ENCODE measurements at places on chromosomes 16 and 17.

- DNase-seq: no peak
Observed at GRCh38 chr16:82265809-82266208, 95.8 kb upstream of the MPHOSPH6 start.

DNA sequence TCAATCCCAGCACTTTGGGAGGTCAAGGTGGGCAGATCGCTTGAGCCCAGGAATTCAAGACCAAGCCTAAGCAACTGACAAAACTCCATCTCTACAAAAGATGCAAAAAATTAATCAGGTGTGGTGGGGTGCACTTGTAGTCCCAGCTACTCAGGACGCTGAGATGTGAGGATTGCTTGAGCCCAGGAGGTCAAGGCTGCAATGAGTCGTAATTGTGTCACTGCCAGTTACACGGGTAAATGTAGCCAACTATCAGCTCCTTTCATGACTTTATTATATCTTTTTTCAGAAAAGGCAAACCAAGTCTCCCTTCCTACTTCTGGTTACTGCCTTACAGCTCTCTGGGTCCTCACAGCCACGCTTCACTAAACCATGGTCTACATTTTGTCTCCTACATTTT lies 4.0 kb downstream of the SDF2 start:
- DNase-seq: no peak

DNA sequence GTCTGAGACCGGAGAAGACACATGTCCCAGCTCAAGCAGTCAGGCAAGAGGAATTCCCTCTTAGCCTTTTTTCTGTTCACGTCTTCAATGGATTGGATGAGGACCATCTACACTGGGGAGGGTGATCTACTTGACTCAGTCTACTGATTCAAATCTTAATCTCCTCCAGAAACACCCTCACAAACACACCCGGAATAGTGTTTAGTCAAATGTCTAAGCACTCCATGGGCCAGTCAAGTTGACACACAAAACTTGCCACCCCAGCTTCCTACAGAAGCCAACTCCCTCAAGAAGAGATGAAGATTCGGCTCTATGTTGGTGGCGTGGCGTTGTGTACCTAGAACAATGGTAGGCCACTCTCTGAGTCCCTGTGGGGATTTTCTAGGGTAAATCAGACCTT lies 22.5 kb upstream of the NKD1 start:
- DNase-seq: no peak

- DNase-seq: peak; percentile 77
Observed at GRCh38 chr16:29710227-29711219, 31.5 kb downstream of the QPRT start.

DNA sequence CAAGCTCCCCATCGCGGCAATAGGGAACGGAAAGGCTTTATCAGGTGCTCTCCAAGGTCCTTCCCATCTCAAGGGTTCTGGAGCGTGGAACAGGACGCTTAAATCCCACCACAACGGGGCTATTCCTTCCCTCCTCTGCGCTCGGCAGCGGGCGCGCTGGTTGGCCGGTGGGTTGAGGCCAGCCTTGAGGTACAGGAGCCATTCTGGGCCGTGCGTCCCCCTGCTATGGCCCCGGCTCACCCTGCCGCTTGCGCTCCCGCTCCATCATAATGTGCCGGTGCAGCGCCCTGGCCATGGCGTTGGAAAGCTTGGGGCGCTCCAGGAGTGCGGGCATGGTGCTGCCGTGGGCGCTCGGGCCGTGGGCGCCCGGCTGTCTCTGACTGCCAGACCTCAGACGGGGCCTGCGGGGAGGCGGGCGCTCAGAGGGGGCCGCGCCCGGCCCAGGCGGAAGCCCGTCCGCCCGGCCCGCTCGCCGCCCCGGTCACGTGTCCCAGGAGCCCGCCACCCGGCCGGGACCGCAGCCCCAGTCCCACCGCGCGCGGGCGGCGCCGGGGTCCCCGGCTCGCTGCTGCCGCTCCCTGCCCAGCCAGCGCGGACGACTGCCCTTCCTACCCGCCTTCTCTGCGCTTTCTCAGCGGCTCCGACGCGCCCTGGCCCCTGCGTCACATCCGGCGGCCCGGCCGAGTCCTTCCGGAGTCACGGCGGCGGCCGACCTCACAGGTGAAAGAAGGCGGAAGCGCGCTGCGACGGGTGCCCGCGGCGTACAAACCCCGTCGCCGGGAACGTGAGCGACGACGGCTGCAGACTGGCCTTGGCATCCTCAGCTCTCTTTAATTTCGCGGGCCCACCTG lies at the start of gene GPS2:
Gene GPS2 (minus strand): TSS at position 642 of the 851 bp plus-strand sequence. CDS start 308 bp downstream, at position 334.
- DNase-seq: peak; percentile 87

GRCh38 chr17:4623249-4623648 lies 18.2 kb downstream of the ALOX15 start:
- DNase-seq: no peak

- DNase-seq: peak; percentile 86
Observed at GRCh38 chr16:46929378-46930332, 43.8 kb downstream of the DNAJA2 start.

DNA sequence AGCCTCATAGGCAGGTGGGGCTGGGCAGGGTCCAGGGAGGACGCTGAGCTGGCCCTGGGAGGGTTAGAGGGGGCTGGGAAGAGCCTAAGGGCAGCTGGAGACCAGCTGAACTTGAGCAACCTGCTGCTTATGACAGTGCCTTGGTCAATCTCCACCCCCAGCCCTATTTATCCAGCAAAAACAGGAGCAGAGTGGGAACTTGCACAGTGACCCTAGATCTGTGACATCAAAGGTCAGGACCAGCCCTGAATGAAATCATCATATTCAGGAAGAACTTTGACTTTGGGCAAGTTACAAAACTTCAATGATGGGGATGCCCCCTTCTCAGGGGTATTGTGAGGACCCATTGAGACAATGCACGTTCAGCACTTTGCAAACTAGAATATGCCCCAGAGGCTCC lies 9.4 kb downstream of the CD300LF start:
- no peak for DNase-seq

GRCh38 chr16:73171380-73171779 lies 123.5 kb upstream of the ZFHX3 start:
- no peak for DNase-seq

DNA sequence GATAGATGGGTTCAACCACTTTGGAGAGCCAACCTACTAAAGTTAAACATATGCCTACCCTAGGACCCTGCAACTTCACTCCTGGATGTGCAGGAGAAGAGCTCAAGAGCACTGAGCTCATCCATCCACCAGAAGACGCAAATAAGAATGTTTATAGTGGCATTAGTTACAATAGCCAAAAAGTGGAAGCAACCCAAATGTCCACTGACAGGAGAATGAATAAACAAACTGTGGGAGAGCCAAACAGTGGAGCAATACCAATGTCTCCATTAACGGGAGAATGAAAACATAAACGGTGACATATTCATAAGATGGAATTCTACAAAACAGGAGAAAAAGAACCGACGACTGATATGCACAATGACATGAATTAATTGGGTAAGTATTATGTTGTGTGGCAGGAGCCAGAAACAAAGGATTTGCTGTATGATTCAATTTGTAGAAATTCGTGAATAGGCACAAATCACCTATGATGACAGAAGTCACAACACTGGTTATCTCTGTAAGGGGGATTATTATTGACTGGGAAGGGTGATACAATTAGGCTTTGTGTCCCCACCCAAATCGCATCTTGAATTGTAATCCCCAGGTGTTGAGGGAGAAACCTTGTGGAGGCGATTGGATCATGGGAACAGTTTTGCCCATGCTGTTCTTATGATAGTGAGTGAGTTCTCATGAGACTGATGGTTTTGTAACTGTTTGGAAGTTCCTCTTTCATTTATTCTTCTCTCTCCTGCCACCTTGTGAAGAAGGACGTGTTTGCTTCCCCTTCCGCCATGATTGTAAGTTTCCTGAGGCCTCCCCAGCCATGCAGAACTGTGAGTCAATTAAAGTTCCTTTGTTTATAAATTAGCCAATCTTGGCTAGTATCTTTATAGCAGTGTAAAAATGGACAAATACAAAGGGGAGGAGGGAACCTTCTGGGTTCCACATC lies 57.9 kb upstream of the PLCG2 start:
- no peak for DNase-seq

- peak; percentile 68 for DNase-seq
Observed at GRCh38 chr17:64507413-64507782, 621 bp downstream of the CEP95 start.

DNA sequence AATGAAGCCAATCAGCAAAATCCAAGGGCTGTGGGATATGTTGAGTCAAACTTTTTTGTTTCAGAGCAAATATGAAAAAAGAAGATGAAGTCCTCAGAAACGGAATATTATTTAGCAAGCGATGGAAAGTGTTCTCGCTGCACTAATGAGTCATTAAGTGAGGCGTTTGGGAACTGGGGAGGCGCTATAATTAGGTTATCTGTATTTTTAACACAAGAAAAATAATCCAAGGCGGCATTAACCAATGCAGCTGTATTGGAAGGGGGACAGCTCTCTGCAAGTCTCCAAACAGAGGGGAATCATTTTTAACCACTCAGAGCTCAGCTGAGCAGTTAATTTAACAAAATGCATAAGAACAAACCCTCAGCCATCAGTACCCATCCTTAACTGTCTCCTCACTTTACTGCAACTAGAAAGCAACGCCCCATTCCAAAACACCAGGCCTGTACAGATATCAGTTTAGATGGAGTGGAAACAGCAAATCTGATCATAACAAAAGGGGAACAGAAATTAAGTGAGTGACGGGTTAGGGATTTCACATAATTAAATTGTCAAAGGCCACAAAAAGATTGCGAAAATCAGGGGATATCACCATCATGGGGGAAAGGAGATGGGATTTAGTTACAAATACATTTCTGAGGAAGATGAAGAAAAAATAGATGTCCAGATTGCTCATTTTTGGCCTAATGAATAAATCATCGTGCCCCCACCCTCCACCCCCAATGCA lies 211.0 kb upstream of the TOX3 start:
- DNase-seq: no peak

DNA sequence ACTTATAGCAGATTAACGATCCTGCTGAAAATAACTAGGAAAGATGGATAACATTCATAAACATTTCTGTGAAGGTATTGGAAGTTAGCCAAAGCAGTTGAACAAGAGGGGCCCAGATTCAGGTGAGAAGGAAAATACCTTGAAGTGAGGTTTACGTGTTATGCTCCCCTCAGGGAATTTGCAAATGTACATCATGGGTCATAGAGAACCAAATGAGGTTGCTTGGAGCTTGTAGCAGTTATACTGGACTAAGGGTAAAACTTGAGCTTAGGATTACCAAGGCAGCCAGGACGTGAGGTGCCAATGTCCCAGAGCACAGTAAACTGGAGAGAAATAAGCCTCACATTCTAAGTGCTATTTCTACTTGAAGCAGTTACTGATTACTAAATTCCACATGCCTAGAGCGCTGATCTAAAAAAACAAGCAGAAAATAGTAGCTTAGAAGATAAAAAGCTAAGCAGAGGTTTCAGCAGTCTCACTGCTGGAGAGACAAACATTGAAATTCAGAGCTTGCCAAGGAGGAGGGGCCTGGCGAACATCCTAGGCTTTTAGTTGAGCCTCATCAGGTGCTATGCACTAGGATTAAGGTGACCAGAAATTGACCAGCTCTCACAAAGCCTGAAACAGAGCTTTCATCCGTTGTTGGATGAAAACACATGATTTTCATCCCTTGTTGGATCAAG lies 136.7 kb upstream of the FAM20A start:
- no peak for DNase-seq

All from AG08395 (cell line).